Airway epithelial cell (primary cell): ENCODE measurements at places on chromosomes 3 and 15. TPM values are rescaled to one million over a fixed set of nuclear protein-coding genes. Genes with fewer than 3 reads are reported as not detected.

EIF4E3 gene
- total RNA-seq: 2.2 and 6.0 TPM in 2 replicates

TRPM1 gene
- total RNA-seq: 0.07 TPM in 1 of 2 replicates, not detected in the other

CORO2B gene
- total RNA-seq: 0.19 and 0.21 TPM in 2 replicates

SEMA3B gene
- 3.9 and 5.4 TPM in 2 replicates for total RNA-seq

SCG5 gene
- total RNA-seq: 1.3 and 4.4 TPM in 2 replicates

SLCO3A1 gene
- 4.3 and 6.5 TPM in 2 replicates for total RNA-seq

CPLX3 gene
- not detected in 2 replicates for total RNA-seq

SOX14 gene
- not detected in 2 replicates for total RNA-seq

CPOX gene
- 44.5 and 50.1 TPM in 2 replicates for total RNA-seq

HESX1 gene
- not detected in 2 replicates for total RNA-seq

RAB6B gene
- 0.05 and 0.35 TPM in 2 replicates for total RNA-seq

BNC1 gene
- total RNA-seq: 47.4 and 74.7 TPM in 2 replicates

SHISA5 gene
- total RNA-seq: 144 and 159 TPM in 2 replicates

PRKCD gene
- total RNA-seq: 11.2 and 13.5 TPM in 2 replicates

CPNE4 gene
- total RNA-seq: 0.07 TPM in 1 of 2 replicates, not detected in the other

HHLA2 gene
- not detected in 2 replicates for total RNA-seq

SCAMP5 gene
- total RNA-seq: 1.9 and 4.7 TPM in 2 replicates

KLHDC8B gene
- 36.3 and 42.4 TPM in 2 replicates for total RNA-seq

WDR82 gene
- total RNA-seq: 35.5 and 50.1 TPM in 2 replicates

AGBL1 gene
- not detected in 2 replicates for total RNA-seq

IGF2BP2 gene
- 39.8 and 63.1 TPM in 2 replicates for total RNA-seq

SH2D7 gene
- not detected in 2 replicates for total RNA-seq

ATP13A5 gene
- 0.09 and 0.49 TPM in 2 replicates for total RNA-seq

CLEC3B gene
- 0.79 TPM in 1 of 2 replicates, not detected in the other for total RNA-seq

RTP3 gene
- not detected in 2 replicates for total RNA-seq

C2CD4B gene
- total RNA-seq: 0.56 TPM in 1 of 2 replicates, not detected in the other

COX17 gene
- total RNA-seq: 30.5 and 37.3 TPM in 2 replicates

CLDN1 gene
- 43.1 and 60.4 TPM in 2 replicates for total RNA-seq

AP3S2 gene
- total RNA-seq: 37.8 and 63.5 TPM in 2 replicates

GP5 gene
- total RNA-seq: not detected in 2 replicates

GLCE gene
- 10.1 and 11.8 TPM in 2 replicates for total RNA-seq

ASB14 gene
- not detected in 2 replicates for total RNA-seq

SLC12A1 gene
- not detected in 2 replicates for total RNA-seq

GRK7 gene
- total RNA-seq: 0.07 TPM in 1 of 2 replicates, not detected in the other

COL7A1 gene
- total RNA-seq: 294 and 341 TPM in 2 replicates

CCK gene
- 0.70 and 1.5 TPM in 2 replicates for total RNA-seq

FBXO40 gene
- total RNA-seq: not detected in 2 replicates

IGF1R gene
- 28.0 and 41.3 TPM in 2 replicates for total RNA-seq

LRRC15 gene
- total RNA-seq: not detected in 2 replicates

KNL1 gene
- total RNA-seq: 12.6 and 20.0 TPM in 2 replicates

TUSC7 gene
- total RNA-seq: not detected in 2 replicates

SERINC4 gene
- 0.19 TPM in 1 of 2 replicates, not detected in the other for total RNA-seq

CD200 gene
- not detected in 2 replicates for total RNA-seq

PCLAF gene
- total RNA-seq: 31.2 and 54.0 TPM in 2 replicates

C3orf85 gene
- total RNA-seq: not detected in 2 replicates

RPN1 gene
- total RNA-seq: 219 and 256 TPM in 2 replicates
